ENCODE measurements at places on chromosomes 11 and 22.

- DNase-seq, result no peak
Observed at GRCh38 chr11:6523253-6523652, 26.2 kb downstream of the DNHD1 start.

DNA sequence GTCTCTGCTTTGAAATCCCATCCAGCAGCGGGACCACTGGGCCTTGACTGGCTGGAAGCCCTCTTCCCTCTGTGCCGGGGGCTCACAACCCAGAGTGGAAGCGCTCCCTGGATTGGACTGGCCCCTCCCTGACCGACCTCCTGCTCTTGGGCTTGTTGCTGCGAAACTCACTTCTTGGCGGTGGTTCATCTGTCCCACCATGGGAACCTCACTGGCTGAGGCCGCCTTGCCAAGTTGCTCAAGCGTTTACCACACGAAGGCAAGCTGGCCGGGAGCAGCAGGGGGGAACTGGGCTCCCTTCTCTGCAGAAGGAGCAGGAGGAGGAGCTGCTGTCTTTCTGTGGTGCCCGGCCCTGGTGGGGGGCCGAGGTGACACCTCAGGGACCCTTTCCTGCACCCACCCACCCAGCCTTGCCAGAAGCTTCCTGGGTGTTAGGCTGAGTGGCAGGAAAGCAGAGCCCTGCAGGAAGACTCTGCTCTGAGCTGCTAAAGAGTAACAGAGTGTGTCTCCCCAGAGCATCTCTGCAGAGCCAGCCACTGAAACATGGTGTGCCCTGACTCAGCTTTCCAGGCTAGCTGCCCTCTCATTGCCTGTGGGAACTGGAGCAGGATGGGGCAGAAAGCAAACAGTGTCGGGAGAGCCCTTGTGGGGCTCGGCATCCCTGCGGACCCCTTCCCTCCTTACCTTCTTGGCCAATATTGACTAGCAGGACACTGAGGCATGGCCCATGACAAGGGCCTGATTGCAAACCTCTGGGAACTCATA lies 88.5 kb upstream of the ALX4 start:
- DNase-seq, result no peak

DNA sequence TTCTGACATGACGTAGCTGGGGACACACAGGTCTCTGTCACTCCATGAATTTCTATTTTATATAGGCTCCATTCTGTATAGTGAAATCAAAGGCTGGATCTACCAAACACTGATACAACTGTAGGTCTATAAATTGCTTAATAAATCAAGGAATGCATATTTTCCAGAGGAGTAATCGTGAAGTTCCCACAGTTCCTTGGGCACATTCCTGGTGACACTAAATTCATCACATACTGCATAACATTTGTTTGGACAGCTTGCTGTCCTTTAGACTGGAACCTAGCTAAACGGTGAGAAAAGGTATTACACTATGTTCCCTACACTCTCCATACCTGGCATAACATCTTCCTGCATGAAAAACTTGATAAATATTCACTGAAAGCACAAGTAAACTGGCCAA lies 41.6 kb upstream of the UCP3 start:
- no peak for DNase-seq

GRCh38 chr11:114197799-114198500 lies 98.2 kb upstream of the NNMT start:
- no peak for DNase-seq

DNA sequence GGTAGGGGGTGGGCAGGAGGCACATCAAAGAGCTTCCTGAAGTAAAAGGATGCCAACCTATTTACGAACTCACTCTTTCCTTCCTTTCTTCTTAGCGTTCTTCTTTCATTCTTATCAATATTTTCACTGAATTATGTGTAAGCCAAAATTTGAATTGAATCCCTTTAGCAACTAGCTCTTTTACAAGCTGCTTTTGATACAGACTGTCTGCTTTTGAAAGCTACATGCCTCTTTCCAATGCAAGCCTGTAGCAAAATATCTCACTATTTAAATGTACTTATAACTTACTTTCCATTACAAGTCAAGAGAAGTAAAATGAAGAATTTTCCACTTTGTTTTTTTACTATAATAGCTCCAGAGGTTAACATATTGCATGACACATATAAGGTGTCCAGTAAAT lies 186.6 kb downstream of the NXPE2 start:
- no peak for DNase-seq

GRCh38 chr11:108601150-108601549 lies 7.6 kb upstream of the EXPH5 start:
- no peak for DNase-seq

DNA sequence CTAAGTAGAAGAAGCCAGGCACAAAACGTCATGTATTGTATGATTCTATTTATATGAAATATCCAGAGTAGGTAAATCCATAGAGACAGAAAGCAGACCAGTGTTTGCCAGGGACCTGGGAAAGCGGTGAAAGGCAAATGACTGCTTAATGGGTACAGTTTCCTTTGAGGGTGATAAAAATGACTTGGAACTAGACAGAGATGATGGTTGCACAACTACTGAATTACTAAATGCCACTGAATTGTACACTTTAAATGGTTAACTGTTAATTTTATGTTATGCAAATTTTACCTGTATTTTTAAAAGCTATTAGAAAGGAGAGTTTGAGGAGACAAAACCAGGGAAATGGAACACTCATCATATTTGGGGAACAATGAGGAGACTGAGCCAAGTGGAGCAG lies 61.8 kb upstream of the USP47 start:
- DNase-seq, result no peak

GRCh38 chr11:9565822-9566560 lies 7.5 kb upstream of the WEE1 start:
- peak; percentile 96 for DNase-seq

DNA sequence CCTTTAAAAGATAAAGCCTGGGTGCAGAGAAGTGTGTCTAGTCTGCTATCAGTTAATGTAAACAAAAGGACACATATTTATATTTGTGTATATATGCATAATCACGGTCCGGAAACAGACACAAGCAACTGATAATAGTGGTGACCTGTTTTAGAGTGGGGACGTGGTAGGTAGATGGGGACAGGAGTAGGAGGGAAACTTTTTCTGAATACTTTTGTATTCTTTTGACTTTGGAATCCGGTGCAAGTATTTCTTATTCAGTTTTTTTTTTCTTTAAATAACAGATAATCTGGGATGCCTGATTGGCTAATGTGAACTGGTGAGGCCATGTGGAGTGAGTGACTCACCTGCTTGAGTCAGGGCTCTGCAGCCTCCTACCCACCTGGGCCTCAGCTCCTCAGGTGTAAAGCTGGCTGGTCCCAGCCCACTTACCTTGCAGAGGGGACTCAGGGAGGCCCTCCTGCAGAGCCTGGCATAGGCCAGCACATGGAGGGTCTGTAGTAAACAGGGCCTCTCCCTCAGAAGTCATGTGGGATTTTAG lies 15.3 kb downstream of the MICAL2 start:
- DNase-seq, result no peak

DNA sequence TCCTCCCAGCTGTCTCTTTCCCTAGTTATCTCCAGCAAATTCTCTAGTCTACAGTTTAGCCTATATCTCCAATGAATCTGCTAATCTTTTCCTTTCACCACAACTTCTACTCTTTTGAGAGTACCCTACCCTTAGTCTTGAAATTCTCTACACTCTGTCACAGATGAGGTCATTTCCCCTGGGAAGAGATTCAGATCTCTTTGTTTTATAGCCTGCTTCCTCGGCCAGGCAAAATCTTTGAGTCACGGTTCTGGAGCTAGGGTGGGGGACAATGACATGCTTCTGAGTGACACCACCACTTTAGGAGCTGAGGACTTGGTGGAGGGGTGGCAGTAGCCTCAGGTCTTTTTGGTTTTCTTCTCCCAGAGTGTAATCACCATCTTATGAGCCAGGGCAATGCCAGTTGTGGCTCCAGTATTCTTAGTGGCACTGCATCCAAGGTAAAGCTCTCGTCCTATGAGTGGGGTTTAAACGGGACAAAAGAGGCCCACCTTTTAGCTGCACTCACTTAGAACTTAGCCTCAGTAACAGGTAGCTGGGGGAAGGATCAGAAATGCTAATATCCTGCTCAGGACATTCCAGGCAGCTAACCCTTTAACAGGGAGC lies 98.5 kb upstream of the RRM1 start:
- DNase-seq, result peak; percentile 35

DNA sequence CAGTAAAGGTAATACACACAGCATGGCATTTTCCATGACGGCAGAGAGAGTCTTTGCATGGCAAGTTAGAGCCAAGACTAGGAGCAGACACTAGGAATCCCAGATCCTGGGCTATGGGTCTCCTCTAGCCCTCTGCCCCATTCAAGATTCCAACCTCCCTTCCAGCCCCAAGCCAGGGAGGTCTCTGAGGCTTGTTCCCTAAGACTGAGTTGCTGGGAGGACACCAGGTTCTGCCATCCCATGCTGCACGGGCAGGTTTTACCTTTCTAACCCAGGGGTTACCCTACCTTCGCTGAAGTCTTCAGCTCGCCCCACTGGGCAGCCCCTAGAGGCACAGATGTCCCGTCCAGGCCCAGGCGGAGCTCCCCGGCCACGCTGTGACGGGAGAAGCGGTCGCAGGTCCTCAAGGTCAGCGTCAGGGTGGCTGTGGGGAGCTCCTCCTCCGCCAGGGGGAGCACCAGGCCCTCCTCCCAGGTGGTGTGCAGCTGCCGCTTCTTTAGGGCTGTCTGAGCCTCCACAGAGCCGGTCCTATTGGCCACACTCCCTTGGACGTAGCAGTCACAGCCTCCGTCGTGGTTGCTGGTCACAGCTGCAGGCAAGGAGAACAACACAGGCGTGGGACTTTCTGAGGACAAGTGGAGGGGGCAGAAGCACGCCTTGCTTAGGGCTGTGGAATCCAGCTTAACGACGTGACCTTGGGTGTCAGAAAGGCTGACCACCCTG lies 33.8 kb downstream of the SYT13 start:
- DNase-seq, result peak; percentile 61

GRCh38 chr11:13242564-13242963 lies 35.0 kb upstream of the BMAL1 start:
- no peak for DNase-seq

DNA sequence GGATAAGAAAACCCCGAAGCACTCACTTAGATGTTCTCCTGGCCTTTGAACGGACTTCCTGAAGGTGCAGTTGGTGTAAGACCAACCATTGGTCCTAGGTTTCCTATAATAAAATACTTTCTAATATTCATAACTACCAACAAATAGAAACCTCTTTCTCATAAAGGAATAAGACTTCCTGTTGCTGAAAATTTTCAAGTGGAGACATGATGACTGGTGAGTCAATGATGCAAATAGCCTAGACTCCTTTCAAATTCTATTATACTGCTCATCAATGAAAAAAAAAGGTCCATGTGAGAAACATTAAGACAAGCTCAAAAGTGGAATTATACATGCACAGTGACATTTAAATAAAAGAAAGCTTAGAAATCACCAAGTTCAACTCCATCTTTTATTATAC lies 862.8 kb downstream of the FAM181B start:
- no peak for DNase-seq

DNA sequence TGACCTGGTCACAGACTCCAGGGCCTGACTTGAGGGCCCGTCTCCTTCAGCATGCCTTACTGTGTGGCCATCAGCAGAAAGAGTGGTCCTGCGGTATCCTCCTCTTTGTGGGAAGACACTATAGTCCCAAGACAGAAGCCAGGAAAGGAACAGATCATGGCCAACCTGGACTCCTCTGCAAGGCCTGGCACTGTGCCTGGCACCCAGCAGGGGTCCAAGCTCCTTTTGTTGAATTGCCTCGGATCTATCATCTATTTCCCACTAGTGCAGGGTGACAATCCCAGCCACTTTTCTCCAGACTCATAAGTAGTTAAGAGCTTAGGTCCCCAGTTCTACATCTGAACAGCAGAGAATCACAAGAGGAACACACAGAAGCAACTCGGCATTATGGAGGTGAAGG lies 27.0 kb downstream of the DSCAML1 start:
- DNase-seq, result no peak

GRCh38 chr11:61554172-61554988 lies 26.5 kb downstream of the SYT7 start:
- no peak for DNase-seq

GRCh38 chr11:59195586-59195985 lies 17.1 kb downstream of the MPEG1 start:
- no peak for DNase-seq

DNA sequence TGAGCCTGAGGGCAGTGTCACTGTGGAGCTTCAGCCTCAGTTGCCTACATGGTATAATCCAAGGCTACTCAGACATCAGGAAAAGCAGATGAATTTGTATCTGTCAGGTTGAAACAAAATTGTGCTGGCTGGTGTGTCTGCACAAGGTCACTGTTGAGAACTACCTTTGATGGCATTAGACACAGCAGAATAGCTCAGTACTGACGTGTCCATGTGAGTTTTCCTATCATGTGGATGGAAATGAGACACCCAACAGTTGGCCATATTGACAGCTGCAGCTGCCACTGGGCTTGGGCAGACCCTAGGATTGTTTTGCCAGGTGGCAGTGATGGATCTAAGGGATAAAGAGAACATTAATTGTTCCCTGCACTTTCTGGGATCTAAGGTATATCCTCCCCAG lies 15.8 kb downstream of the CCDC134 start:
- no peak for DNase-seq

DNA sequence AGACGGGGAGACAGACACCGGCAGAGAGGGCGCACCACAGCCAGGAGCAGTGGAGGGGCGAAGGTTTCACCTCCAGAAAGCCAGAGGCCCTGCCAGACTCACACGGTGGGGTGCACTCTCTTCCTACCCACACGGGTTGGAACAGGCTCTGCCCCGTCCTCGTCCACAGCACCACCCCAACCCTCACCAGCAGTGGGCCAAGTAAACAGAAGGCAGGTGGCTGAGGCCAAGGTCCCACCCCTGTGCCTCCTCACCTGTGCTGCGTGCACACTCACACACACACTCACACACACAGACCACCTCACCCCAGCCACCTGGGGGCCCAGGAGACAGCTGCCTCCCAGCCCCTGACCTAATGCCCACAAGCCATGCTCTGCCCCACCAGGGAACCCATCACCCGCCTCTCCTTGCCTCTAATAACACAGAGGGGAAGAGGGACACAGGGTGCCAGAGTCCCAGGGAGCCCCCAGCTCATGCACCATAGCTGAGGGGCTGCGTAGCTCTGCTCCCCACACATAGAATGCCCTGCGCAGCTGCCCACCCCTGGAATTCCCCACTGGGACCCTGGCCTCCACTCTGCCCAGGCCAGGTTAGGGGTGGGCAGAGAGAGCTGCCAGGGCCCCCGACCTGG lies 3.1 kb downstream of the CYB5R3 start:
- peak; percentile 42 for DNase-seq

DNA sequence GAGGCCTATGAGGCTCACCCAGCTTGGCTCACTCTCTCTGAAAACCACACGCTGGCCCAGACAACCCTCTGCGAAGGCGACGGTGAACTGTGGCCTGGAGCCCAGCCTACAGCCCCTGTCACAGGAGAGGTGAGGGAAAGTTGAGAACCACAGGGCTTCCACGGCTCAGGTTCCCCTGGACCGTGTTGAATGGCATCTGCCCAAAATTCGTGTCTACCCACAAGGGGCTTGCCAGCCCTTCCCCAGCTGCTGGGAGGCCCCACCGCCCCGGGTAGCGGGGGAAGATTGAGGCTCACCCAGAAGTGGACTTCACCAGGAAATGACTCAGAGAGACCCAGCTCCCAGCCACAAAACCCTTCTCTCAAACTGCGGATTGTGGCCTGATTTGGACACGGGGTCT lies 197.1 kb downstream of the CTTN start:
- DNase-seq, result no peak
